ENCODE measurements at places on chromosomes 7 and 10. TPM values are rescaled to one million over a fixed set of nuclear protein-coding genes. Genes with fewer than 3 reads are reported as not detected.
A peak's percentile ranks its signal among the peaks of the same experiment; 100 is the strongest.

LDB3 gene
- total RNA-seq, result 1,375 TPM

PON1 gene
- total RNA-seq, result not detected

TRPV5 gene
- total RNA-seq, result not detected

DNA sequence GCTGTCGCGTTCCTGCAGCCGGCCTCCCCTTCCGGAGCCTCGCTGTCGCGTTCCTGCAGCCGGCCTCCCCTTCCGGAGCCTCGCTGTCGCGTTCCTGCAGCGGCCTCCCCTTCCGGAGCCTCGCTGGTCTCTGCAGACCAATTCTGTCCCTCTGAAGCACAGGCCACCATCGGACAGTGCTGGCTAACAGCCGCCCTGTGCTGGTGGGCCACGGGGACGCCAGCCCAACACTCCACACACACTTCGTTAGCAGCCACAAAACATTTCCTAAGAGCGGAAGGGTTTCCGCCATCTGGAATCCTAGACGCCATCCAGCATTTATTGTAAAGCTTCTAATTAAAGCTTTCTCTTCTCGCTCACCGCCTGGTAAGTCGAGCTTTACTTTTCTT is 11.2 kb downstream of the GPER1 start:
- DNase-seq, result no peak

DNA sequence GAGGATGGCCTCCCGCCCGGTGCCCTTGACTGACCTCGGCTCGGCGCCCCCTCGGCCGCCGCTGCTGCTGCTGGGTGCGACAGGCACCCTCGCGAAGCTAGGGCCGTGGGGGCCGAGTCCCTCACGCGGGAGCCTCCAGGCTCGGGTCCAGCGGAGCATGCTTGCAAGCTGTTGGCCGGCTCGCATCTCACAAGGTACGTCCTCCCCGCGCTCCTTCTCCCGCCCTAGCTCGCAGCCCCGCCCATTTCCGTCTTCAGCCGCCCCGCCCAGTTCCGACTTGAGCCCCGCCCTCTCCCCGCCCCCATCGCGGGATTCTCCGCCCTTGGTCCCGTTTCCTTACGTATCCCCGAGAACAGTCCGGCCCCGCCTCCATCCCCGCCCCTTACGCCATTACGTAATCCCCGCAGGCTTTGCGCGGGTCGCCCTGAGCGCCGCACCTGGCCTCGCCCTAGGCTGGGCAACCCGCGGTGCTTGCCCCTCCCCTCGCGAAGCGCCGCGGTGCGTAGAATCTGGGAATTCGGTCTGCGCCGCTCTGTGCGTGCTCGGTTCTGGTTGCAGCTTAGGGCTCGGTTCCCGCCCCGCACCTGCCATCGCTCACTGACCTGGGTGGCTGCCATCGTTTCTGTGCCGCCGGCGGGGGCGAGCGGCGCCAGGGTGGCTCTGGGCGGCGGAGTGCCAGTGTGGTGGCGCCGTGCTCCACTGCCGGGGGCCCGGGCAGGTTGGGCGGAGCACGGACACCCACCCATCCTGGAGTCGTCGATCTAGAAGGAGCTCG is at the start of gene ABHD11:
Gene ABHD11, minus strand, starts transcription at position 191 of the 775 bp plus-strand sequence. Its CDS starts 32 bp downstream, at position 159.
- DNase-seq, result peak; percentile 99

DNA sequence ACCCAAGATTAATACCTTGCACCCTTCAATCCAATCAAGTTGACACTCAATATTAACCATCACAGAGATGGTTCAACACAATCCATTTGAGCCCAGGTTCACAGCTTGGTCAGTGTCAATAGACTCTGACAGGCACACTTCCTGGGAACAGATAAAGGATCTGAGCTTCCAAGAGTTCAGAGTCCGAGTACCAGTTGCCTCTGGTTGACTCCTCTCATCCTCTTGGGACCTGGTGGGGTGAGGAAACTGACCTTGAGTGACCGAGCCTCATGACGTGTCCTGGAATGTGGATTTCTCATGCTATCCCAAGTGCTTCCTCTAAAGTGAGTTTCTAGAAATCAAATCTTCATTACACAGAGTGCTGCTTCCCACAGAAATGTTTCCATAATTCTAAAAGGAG is 162.0 kb downstream of the CYP26A1 start:
- no peak for DNase-seq

GRCh38 chr10:97764519-97764931 is 7.3 kb downstream of the SFRP5 start:
- no peak for DNase-seq

DNA sequence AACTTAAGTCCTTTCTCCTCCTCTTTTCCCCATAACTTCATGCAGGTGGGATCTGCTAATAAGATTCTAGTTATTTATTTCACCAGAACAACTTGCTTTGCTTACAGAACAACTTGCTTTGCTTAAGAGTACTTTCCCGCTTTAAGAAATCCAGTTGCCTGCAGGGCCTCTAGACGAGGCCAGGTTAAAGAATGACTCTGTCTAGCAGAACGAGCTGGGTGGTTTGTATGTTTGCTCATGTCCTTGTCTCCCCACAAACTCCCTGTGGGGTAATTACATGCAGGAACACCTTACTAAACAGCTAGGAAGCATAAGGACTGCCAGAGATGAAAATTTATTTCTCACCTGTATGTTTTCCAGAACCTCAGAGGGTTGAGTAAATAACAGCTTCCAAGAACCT is 8.8 kb upstream of the FZD8 start:
- no peak for DNase-seq

GRCh38 chr10:77531441-77532001 is 106.1 kb downstream of the KCNMA1 start:
- DNase-seq, result peak; percentile 61
